Activated CD4-positive, alpha-beta T cell treated with anti-CD3 and anti-CD28 coated beads, Interleukin-2, amount 50 U/mL, for 24 hours (primary cell): ENCODE measurements at places on chromosomes 12 and 14.

GRCh38 chr12:84638811-84639368 lies 273.7 kb downstream of the SLC6A15 start:
- DNase-seq, result no peak

- DNase-seq, result no peak
Measured at GRCh38 chr12:559906-560455, 100.2 kb downstream of the B4GALNT3 start.

DNA sequence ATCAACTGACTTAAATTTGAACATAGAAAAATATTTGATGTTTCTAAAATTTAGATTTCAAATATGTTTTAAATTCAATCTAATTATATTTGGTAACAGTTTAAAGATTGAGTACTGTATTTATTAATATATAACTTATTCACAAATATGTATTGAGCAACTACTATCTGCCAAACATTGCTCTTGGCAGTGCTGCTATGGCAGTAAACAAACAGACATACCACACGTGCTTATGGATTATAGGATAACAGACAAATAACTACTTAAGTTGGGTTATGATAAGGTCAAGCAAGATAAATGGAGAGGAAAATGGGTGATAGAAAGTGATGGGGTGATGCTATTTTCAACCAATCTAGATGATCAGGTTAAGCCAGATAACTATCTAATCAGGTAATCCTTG lies 538.1 kb downstream of the C12orf50 start:
- DNase-seq, result no peak

DNA sequence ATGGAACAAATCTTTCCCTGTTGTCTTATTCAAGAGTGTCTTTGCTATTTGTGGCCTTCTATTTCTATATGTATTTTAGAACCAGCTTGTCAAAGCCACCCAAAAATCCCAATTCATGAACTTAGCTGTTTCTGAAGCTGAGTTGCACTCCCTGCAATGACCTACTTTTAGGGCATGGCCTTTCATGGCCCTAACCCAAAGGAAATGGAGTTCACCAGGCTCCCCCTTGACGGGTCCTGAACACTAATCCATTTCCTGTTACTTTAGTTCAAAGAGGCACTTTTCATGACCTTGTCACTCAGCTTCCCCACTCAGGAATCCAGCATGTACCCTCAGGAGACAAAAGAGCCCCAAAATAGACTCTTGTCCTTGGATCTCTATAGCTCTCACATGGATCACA lies 7.6 kb downstream of the TMED8 start:
- DNase-seq, result no peak

GRCh38 chr12:19572920-19573558 lies 133.7 kb downstream of the AEBP2 start:
- no peak for DNase-seq

GRCh38 chr14:74142523-74142922 lies 57.8 kb downstream of the LIN52 start:
- no peak for DNase-seq

DNA sequence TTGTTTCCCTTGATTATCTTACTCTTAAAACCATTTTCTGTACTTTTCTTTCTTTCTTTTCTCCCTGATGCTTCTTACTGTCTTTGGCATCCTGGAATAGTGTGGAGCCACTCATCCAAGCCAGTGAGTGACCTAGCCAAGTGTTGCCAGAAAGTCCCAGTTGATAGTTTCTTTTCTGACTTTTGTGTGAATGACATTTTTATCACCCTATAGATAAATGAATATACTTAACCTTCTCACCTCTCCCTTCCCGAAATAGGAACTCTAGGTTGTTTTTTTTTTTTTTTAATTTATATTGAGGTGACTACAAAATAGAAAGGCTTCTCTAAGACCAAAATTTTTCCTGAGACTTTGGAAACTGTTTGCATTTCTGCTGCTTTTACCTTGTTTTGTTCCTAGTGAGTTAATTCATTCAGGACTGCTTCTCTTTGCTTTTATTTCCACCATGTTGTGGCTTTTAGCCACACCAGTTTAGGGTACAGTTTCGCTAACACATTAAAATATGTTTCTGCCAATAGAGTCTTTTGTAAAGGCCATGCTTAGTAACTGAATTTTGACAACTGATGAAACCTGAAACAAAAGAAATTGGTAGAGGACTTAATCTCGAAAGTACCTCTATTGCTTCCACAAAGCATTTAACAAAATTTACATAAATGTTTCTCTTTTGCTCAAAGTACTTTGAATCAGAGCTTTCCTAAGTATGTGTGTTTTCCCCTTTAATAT lies 194.6 kb downstream of the ERC1 start:
- DNase-seq, result no peak

GRCh38 chr14:99616832-99617800 lies 13.1 kb upstream of the CCDC85C start:
- DNase-seq, result no peak

GRCh38 chr14:76551116-76551515 lies 175.2 kb downstream of the ESRRB start:
- DNase-seq, result no peak

DNA sequence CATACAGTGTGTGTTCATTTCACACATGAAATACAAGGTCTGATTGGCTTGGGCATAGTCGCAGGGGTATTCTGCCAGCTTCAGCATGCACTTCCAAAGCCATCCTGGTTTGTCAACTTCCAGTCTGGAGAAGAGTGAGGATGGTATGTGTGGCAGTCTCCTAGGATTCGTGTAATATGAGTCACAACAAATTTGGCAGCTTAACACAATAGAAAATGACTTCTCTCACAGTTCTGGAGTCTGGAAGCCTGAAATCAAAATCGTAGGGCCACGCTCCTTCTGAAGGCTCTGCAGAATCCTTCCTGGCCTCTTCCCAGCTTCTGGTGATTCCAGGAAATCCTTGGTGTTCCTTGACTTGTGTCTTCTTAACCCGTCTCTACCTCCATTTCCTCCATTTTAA lies 167.5 kb downstream of the PPM1H start:
- DNase-seq, result no peak

DNA sequence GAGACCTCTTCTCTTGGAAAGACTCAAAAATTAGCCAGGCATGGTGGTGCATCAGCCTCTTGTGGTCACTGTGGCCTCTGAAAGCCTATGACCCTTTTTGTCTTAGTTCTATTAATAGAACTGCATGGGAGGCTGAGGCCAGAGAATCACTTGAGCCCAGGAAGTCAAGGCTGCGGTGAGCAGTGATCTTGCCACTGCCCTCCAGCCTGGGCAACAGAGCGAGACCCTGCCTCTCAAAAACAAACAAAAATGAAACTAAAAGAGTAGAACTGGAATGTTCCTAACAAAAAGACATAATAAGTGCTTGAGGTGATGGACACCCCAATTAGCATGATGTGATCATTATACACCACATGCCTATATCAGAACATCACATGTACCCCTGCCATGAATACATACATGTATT lies 197.0 kb upstream of the EEA1 start:
- no peak for DNase-seq

- no peak for DNase-seq
Measured at GRCh38 chr12:31872831-31873604, 86.2 kb upstream of the RESF1 start.

GRCh38 chr12:71439362-71439612 lies 311 bp upstream of the LGR5 start:
- DNase-seq, result no peak

- no peak for DNase-seq
Measured at GRCh38 chr14:93954900-93955849, 21.2 kb downstream of the ASB2 start.

GRCh38 chr14:104499784-104500760 lies 79.5 kb upstream of the C14orf180 start:
- no peak for DNase-seq

- no peak for DNase-seq
Measured at GRCh38 chr12:112977641-112978040, 678 bp upstream of the OAS2 start.

DNA sequence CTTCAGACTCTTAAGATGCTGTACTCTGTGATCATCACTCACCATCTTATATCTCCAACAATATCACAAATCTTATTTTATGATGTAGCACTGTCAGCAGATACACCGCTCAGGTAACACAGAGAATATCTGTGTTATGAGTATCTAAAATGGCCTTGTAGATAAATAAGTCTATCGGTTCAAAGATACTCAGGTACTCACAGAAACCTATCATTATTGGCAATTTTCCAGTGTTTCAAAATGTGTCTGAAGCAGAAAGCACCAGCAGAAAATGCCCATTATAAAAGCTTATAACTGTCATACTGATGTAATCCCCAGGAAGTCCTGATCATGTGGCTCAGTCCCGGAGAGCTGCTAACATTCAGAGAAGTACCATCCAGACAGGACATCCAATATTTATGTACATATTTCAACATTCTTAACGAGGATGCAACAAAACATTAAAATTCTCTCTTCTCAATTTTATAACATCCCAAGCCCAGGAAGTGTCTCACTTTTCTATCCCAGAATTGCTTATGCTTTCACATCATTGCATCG lies 190.7 kb upstream of the LMNTD1 start:
- no peak for DNase-seq

DNA sequence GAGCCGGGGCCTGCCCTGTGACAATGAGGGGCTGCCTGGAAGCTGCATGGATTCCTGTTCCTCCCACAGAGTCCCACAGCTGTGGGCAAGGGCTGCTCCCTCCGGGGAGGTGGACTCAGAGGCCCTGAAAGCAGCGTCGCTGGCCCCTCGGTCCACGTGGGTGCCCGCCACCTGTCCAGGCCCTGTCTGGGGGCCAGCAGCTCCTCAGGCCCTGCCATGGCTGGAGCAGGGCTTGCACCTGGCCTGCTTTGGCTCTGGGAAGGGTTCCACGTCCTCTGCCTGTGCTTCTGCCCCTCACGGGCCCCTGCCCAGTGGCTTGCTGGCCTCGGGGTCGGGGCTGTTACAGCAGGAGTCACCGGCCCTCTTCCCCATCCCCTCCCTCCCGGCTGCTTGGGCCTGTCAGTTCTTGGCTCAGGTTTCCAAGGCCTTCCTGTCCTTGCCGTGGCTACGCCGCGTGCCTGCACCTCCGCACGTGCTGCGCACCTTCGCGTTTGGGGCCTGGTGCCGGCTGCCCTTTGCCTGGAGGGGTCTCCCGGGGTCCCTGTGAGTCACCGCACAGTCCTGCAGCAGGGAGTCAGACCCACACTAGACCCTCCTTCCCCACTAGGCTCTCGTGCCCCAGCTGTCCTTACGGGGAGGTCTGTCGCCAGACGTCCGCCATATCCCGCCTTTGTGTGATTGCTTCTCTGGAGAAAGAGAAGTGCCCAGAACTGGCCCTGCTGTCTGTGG lies 5.8 kb downstream of the FBRSL1 start:
- DNase-seq, result no peak

- no peak for DNase-seq
Measured at GRCh38 chr12:88993651-88994050, 358.6 kb downstream of the DUSP6 start.
